Thoracic aorta (tissue), 2 donors: ENCODE measurements at places on chromosomes 3 and 15. TPM values are rescaled to one million over a fixed set of nuclear protein-coding genes. Genes with fewer than 3 reads are reported as not detected.

SCN11A gene
- not detected for total RNA-seq

SPTBN5 gene
- 1.3 TPM for total RNA-seq

COLQ gene
- total RNA-seq = 3.2 TPM

ADPRH gene
- 18.5 TPM for total RNA-seq

SH3GL3 gene
- 4.9 TPM for total RNA-seq

HGD gene
- not detected for total RNA-seq

ALAS1 gene
- 33.3 TPM for total RNA-seq

ADAMTSL3 gene
- 45.4 TPM for total RNA-seq

SERPINI2 gene
- not detected for total RNA-seq

RGMA gene
- total RNA-seq = 22.1 TPM

RTP4 gene
- total RNA-seq = 0.63 TPM

ZBBX gene
- not detected for total RNA-seq

ECE2 gene
- not detected for total RNA-seq

ACTC1 gene
- 47.7 TPM for total RNA-seq

CGNL1 gene
- 11.8 TPM for total RNA-seq

ARGFX gene
- not detected for total RNA-seq

MAPKBP1 gene
- 37.0 TPM for total RNA-seq

ANKUB1 gene
- total RNA-seq = 0.81 TPM

CCDC54 gene
- total RNA-seq = not detected

PARP15 gene
- 4.0 TPM for total RNA-seq

FBXW12 gene
- total RNA-seq = not detected

BUB1B gene
- 0.41 TPM for total RNA-seq

CCR1 gene
- total RNA-seq = 27.7 TPM

PRR20G gene
- not detected for total RNA-seq

MLF1 gene
- total RNA-seq = 12.8 TPM

GABRG3 gene
- not detected for total RNA-seq

GRAMD1C gene
- total RNA-seq = 10.7 TPM

RTP1 gene
- 0.27 TPM for total RNA-seq

POTEB gene
- not detected for total RNA-seq

ATP13A4 gene
- total RNA-seq = not detected

CFAP100 gene
- not detected for total RNA-seq

ZNF860 gene
- 0.81 TPM for total RNA-seq

AHSG gene
- not detected for total RNA-seq

HRG gene
- not detected for total RNA-seq

IGSF10 gene
- total RNA-seq = 34.6 TPM

TMPRSS7 gene
- not detected for total RNA-seq

SNX22 gene
- total RNA-seq = 0.28 TPM

GPR171 gene
- total RNA-seq = 7.0 TPM

SENP2 gene
- 23.2 TPM for total RNA-seq

ARHGAP31 gene
- total RNA-seq = 20.8 TPM

OR5K1 gene
- not detected for total RNA-seq

P3H2 gene
- total RNA-seq = 28.4 TPM

FRMD5 gene
- 0.27 TPM for total RNA-seq

H1-8 gene
- total RNA-seq = not detected

FAM107A gene
- 63.6 TPM for total RNA-seq

THRB gene
- 40.3 TPM for total RNA-seq

GOLGA8G gene
- total RNA-seq = not detected

KNG1 gene
- not detected for total RNA-seq

CCRL2 gene
- total RNA-seq = 4.4 TPM

CD86 gene
- 18.0 TPM for total RNA-seq

ZMAT3 gene
- total RNA-seq = 31.0 TPM

PLSCR2 gene
- total RNA-seq = 2.9 TPM

ZIC4 gene
- not detected for total RNA-seq

PLSCR5 gene
- not detected for total RNA-seq

PTPRG gene
- total RNA-seq = 208 TPM

ADAMTS9 gene
- 420 TPM for total RNA-seq

SMCO1 gene
- not detected for total RNA-seq

THAP10 gene
- 1.4 TPM for total RNA-seq

PDZRN3 gene
- total RNA-seq = 166 TPM
